ENCODE measurements at places on chromosomes 2 and 18. TPM values are rescaled to one million over a fixed set of nuclear protein-coding genes. Genes with fewer than 3 reads are reported as not detected.

GRCh38 chr2:148585696-148586095 is 58.9 kb upstream of the EPC2 start:
- DNase-seq = no peak

GRCh38 chr2:6934758-6935651 is 17.8 kb downstream of the RNF144A start:
- no peak for DNase-seq

DNA sequence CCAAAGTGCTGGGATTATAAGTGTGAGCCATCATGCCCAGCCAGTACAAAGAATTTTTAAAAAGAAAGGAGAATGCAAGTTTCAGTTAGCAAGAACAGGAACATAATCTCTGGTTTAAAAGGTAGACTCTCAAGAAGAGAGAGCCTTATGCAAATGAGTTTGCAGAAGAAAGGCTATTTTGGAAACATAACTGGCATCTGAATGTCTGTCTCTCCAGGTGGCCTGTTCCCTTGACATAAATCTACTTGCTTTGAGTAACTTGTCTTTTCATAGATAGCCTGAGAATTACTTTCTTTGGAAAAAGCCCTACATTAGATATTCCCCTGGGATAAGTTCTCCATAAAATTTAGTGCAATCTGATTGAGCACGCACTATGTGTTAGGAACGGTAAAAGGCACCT is 109.6 kb downstream of the ICOS start:
- DNase-seq = no peak

DNA sequence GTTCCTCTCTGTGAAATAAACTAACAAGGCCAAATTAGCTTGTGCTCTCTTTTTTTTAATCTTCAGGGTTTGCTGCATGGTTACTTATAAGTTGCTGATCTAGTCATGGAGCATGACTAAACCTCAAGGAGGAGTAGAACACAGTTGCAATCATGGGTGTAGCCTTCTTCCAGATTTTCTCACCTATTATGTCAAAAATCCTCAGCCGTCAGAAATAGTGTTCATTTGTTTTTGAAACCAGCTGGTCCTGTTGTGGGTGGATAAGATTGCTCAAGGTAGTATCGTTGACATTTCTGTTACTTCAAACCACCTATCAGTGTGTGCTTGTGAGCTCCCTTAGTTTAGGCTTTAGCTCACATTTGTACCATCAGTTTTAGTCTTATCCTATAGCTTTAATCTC is 11.2 kb downstream of the RELCH start:
- peak; percentile 81 for DNase-seq

- no peak for DNase-seq
These were observed 4.6 kb downstream of the SERPINB13 start for GRCh38 chr18:63591725-63592124.

- DNase-seq = no peak
These were observed 832.5 kb upstream of the CHAC2 start for GRCh38 chr2:52934920-52935640.

The SULT1C4 gene
- polyA plus RNA-seq = not detected

- no peak for DNase-seq
These were observed 4.5 kb upstream of the TMEM200C start for GRCh38 chr18:5899835-5900234.

DNA sequence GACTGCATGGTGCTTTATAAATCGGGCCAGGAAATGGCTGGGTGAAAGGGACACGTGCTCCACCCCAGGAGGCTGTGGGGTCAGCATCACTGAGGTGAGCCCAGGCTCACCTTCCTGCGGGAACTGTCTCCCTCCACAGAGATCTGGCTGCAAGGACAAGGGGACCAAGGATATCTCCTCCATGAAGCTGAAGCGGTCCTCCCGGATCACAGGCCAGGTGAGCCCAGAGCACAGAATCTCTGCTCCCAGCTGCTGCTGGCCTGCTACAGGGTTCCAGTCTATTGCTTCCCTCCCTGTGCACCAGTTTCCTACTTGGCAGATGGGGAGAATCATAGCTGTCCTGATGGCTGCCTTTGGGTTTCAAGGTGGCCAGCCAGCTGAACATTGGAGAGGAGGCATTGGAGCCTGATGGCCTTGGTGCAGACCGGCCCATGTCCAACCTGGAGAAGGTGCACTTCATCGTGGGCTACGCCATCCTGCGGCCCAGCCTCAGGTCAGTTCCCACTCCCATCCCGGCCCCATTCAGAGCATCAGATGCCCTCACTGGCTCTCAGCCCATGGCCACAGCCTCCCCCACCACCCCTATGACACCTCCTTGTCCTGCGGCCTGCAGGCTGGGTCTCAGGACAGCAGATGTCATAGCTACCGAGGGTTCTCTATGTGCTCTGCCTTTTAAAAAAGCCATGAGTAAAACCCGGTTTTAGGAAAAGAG is 33.7 kb upstream of the GPR17 start:
- DNase-seq = no peak

GRCh38 chr2:227720680-227721079 is 2.9 kb upstream of the SLC19A3 start:
- no peak for DNase-seq

The PLGLB2 gene
- polyA plus RNA-seq = 0.05 TPM

The DNPEP gene
- polyA plus RNA-seq = 56.4 TPM

The RGPD4 gene
- polyA plus RNA-seq = not detected

DNA sequence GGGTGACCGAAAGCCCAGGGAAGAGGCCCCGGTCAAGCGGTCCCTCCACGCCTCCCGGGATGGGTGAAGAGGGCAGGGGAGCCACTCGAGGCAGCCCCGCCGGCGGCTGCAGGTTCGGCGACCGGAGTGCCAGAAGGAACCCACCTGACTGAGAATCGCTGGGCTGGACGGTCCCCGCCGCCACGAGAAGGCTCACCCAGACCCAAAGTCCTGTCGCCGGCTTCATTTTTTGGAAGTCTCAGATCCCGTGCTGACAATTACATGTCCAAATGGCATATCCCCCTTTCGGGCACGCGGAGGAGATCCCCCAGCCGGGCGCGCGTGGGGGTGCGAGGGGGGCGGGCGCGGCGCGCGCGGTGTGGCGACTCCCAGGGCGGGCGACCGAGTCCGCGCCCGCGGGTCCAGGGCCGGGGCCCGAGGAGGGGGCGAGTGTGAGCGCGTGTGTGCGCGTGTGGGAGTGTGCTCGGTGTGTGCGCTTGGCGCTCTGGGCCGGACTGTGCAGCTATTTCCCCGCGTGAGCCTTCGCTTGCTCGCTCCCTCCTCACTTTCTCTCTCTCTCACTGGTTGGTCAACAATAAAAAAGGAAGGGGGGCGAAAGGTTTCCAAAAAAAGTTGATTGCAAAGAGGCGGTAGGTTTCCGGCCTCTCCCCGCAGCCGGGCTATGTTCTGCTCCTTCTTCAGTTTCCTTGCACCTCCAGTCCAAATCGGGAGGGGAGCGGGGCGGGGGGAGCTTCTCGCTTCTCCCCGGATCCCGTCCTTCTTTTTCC is at the start of gene ERBB4:
Gene ERBB4, minus strand, starts transcription at position 498 of the 767 bp plus-strand sequence. Its CDS starts 272 bp downstream, at position 226.
- DNase-seq = no peak

DNA sequence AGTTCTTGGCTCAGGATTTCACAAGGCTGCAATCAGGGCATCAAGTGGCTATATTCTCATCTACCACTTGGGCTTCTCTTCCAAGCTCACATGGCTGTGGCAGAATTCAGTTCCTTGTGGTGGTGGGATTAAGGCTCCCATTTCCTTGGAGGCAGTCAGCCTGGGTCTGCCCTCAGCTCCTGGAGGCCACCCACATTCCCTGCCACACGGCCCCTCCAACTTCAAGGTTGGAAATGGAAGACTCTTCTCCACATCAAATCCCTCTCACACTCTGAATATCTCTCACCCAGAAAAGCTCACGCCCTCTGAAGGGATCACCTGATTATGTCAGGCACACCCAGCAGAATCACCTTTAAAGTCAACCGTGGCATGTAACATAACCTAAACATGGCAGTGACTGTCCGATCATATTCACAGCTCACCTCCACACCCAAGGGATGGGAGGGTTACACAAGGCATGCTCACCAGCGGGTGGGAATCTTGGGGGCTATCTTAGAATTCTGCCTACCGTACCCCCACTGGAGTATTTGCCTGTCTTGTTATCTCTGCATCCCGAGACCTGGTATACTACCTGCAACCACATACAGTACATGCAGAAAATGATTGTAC is 256.2 kb upstream of the KLHL29 start:
- DNase-seq = no peak

DNA sequence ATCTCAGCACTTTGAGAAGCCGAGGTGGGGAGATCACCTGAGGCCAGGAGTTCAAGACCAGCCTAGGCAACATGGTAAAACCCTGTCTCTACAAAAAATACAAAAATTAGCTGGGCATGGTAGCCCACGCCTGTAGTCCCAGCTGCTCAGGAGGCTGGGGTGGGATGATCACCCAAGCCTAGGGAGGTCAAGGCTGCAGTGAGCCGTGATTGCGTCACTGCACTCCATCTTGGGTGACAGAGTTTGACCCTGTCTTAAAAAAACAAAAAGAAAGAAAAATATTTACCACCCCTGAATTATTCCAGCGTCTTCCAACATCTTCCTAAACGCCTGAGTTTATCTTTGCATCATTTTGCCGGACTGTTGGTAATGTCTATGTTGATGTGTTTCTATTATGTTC is 6.2 kb upstream of the IGFBP5 start:
- DNase-seq = no peak
